ENCODE measurements at places on chromosomes 11 and 22.

- peak; percentile 66 for DNase-seq
Measured at GRCh38 chr11:102234779-102235439, 82.4 kb upstream of the BIRC3 start.

DNA sequence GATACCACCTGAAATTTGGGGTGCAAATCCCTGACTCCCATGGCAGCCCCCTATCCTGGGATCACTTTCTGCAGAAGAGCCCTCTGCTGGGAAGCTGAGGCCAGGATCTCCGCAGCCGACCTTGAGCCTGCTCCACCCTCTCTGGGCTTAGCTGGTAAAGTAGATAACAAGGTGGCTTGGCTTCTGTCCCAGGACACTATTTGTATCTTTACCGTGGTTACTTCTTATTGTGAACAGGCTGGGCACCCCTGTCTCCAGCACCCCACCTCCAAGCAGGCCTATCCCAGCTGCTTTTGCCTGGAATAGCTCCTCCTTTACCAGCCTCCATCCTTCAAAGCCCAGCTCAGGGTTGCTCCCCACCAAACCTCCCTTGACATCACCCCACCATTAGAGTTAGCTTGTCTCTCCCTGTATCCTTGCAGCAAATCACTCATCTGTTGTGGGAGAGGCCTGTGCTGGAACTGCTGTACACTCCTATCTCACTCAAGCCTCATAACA, 35.2 kb upstream of the P2RY2 start:
- DNase-seq: no peak

GRCh38 chr22:39294571-39295468, 24.6 kb downstream of the RPL3 start:
- no peak for DNase-seq

- DNase-seq: no peak
Measured at GRCh38 chr11:3191586-3192324, 26.6 kb upstream of the OSBPL5 start.

GRCh38 chr11:15286465-15286864, 171.7 kb downstream of the INSC start:
- no peak for DNase-seq

GRCh38 chr22:46684706-46685105, 53.3 kb downstream of the CERK start:
- no peak for DNase-seq

DNA sequence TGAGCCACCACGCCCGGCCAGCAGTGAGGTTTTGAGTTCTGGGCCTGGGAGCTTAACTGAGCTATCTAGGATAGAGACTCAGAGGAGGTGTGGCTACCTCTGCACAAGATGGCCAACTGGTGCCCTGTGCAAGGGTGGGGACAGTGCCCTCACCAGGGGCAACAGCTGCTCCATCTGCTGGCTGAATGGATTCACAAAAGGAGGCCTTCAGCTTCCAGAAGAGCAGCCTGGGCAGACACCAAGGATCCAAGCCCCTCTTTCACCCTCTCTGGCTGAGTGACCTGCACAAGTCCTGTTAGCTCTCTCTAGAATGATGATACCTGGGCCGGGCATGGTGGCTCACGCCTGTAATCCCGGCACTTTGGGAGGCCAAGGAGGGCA, 33.5 kb upstream of the BAIAP2L2 start:
- DNase-seq: no peak

DNA sequence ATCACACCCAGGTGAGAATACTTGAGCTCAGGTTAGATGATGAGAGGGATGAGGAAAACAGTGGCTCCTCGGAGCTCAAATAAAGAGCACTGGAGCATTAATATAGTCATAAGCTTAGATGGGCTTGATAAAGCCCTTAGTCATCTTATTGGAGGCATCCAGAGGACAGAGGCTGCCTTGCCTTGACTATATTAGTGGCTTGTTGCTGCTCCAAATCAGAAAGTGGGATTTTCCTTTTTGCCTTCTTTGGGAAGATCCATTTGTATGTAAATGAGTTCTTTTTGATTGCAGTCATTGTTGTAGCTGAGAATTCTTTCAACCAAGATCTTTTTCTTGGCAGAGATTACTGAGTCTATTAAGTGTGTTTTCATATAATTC, 18.9 kb downstream of the ADM start:
- peak; percentile 43 for DNase-seq

GRCh38 chr11:74696939-74697675, 34.1 kb downstream of the CHRDL2 start:
- peak; percentile 95 for DNase-seq

DNA sequence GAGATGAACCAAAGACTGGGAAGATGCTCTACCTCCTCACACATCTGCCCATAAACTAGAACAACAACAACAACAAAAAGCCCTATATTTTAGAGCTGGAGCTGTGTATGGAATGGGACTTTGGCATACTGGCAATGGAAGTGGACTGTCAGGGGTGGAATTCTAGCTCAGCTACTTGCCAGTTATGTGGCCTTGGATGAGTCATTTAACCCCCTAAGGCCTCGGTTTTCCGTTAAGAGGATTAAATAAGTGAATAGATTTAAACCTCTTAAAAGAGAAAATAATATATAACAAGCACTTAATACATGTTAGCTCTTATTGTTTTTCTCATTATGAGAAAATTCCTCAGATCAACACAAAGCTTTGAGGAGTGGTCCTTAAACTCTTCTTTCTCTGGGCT, 195.0 kb downstream of the KIF18A start:
- DNase-seq: no peak

- DNase-seq: no peak
Measured at GRCh38 chr11:1232021-1232882, 9.4 kb downstream of the MUC5B start.

- DNase-seq: no peak
Measured at GRCh38 chr11:79404325-79404724, 36.5 kb downstream of the TENM4 start.

GRCh38 chr22:49582181-49582580, 245.5 kb downstream of the BRD1 start:
- DNase-seq: no peak

DNA sequence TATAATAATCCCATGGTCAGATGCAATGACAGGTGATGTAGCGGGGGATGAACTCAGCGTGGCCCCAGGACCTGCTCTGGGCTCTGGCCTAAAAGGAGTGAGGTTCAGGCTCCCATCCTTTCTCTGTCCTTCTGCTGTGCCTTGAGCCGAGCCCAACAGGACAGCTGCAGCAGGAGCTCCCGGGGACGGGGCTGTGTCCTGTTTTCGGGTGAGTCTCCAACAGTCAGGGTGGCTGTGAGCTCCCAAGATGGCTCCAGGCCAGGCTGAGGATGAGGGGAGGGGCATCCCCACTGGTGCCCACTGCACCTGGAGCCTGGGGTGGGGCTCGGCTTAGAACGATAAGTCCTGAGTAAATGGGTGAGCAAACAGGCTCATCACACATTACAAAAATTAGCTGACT, 1385.0 kb downstream of the BRD1 start:
- DNase-seq: no peak

- DNase-seq: no peak
Measured at GRCh38 chr22:28938286-28938833, 55.0 kb downstream of the ZNRF3 start.

- peak; percentile 69 for DNase-seq
Measured at GRCh38 chr22:28855355-28856094, 27.8 kb upstream of the ZNRF3 start.

Measured in AG10803 (cell line).